Lower lobe of right lung (tissue), 2 donors: ENCODE measurements at places on chromosomes 2 and 18. TPM values are rescaled to one million over a fixed set of nuclear protein-coding genes. Genes with fewer than 3 reads are reported as not detected.

DNA sequence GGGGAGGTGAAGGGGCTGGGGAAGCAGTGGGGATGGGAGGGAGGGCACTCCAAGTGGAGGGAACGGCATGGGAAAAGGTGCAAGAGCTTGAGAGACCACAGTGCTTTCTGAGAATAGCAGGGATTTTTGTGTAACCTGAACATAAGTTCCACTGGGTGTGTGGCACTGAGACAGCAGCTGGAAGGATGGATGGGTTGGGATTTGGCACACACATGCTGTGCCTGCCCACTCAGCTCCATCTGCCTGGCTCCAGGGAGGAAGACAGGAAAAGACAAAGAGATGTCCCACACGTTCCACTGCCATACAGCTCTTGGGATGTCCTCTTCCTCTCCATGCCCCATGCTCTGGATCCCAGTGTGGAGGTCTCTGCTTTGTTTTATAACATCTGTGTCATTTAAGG, 114.1 kb upstream of the TEX51 start:
- DNase-seq, result no peak

Gene CRYGC
- total RNA-seq, result not detected

GRCh38 chr2:186820303-186820702, 28.7 kb downstream of the ZSWIM2 start:
- no peak for DNase-seq

DNA sequence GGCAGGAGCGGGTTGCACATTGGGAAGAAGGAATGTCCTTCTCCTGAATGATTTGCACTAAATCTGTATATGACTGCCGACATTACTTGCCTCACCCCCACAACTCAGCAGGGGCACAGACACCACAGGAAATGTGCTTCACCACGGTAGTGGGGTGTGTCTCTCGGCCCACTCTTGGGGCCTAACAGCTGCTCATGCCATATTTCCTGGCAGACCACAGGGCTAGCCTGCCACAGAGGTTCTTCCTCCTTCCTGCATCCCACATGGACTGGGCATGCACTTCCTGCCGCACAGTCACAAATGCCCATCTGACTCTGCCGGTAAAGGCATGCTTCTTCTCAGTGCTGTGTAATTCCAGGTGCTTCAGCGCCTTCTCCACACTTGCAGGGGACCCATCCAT, 10.3 kb upstream of the PAPOLG start:
- DNase-seq, result no peak

DNA sequence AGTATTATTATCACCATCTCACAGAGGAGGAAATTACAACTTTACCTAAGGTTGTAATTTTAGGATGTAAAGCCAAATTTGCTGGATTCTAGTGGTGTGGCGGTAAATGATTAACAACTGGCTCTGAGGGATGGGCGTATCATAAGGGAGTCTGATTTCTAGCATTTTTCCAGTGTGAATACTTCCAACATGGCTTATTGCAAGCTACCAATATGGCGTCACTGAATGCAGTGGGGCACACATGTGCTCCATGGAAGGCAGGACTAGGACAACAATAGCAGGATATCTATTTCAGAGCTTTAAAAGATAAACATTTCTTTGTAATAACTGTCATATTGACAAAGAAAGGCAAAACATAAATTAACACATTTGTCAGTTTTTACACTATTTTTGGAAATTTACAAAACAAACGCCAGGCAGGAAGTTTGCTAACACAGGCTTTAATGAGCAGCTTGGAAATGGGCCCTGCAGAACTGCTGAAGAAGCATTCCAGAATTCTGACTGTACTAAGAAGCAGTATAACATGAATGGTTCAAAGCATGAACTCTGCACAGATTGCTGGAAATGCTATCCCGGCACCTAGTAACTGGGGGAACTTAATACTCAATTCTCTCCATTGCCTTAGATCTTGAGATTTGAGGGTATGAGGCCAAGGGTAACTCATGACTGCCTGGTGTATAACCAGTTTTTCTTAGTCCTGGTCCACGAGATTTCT, 439.3 kb upstream of the MAP2 start:
- no peak for DNase-seq

- peak; percentile 55 for DNase-seq
Observed at GRCh38 chr2:221571551-221572218, 419 bp downstream of the EPHA4 start.

Gene PRKD3
- 39.3 TPM for total RNA-seq

GRCh38 chr18:55243857-55244256, 284.6 kb upstream of the CCDC68 start:
- no peak for DNase-seq

Gene ACMSD
- total RNA-seq, result not detected

Gene HNMT
- 99.3 TPM for total RNA-seq
